ENCODE measurements at places on chromosomes 4 and X. TPM values are rescaled to one million over a fixed set of nuclear protein-coding genes. Genes with fewer than 3 reads are reported as not detected.

CT47B1 gene
- not detected for total RNA-seq

RNF4 gene
- total RNA-seq, result 39.5 TPM

FHDC1 gene
- total RNA-seq, result 0.17 TPM

PPP4R3C gene
- not detected for total RNA-seq

TCEAL2 gene
- not detected for total RNA-seq

SMIM31 gene
- not detected for total RNA-seq

EMCN gene
- total RNA-seq, result not detected

ADH1C gene
- 0.34 TPM for total RNA-seq

TMPRSS11A gene
- not detected for total RNA-seq

ABCG2 gene
- total RNA-seq, result 0.67 TPM

SLITRK2 gene
- total RNA-seq, result under 0.01 TPM

RADX gene
- total RNA-seq, result 3.0 TPM

ADAD1 gene
- total RNA-seq, result not detected

CT45A10 gene
- total RNA-seq, result not detected

UGT2B17 gene
- not detected for total RNA-seq

Data from bronchus fibroblast of lung (primary cell).